ENCODE measurements at places on chromosomes 13 and 19.

DNA sequence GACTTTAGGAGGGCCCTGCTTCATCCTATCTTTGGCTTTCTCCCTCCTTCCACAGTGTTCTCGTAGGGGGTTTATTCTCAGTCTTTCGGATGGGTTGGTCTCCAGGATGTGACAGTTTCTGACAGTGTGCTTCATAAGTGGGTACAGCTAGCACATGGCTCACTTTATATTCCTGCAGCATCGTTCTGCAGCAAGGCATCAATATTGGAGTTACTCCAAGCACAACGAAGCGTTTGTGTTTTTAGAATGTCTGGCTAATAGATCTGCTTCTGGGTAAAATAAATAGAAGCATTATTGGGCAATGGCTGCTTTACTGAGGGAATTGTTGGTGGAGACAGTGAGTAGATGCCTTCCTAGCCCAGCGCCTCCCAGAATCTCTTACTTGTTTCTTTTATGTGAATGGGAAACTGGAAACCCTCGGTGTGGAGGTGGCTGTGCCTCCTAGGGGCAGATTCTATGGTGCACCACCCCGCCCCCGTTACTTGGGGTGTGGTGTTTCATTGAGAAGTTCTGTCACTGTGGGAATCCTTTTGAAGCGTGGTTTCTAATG is 2.0 kb downstream of the FARP1 start:
- peak; percentile 25 for DNase-seq

GRCh38 chr19:4951656-4952055 is 17.3 kb upstream of the KDM4B start:
- no peak for DNase-seq

DNA sequence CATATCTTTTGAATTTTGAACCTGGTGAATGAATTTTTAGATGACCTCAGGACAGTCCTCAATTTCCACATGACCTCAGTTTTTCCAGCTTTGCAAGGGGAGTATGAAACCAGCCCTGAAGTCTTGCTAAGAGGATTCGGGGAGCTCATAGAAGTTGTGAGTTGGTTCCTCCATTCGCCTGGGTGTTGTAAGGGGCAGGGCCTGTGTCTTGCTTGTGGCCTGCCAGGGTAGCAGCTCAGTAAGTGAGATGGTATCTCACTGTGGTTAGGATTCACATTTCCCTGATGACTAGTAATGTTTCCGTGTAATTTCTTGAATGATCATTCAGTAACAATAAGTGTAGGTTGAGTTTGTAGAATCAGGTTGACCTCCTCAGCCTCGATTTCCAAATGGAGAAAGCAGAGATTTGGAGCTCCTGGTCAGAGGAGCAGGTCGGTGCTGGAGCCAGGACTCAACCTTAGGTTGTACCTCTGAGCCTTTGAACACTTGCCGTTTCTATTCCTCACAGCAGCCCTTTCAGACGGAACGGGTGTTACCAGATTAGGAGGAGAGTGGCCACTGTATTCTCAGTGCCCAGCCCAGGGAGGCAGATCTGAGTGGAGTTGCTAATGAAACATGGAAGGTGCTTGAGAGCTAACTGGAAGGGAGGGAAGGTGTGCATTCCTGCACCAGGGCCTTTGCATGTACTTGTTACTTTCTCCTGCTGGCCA is 14.6 kb downstream of the NACC1 start:
- no peak for DNase-seq

GRCh38 chr13:96540670-96541069 is 450.8 kb downstream of the HS6ST3 start:
- no peak for DNase-seq

GRCh38 chr13:29570051-29570654 is 25.3 kb downstream of the SLC7A1 start:
- no peak for DNase-seq

DNA sequence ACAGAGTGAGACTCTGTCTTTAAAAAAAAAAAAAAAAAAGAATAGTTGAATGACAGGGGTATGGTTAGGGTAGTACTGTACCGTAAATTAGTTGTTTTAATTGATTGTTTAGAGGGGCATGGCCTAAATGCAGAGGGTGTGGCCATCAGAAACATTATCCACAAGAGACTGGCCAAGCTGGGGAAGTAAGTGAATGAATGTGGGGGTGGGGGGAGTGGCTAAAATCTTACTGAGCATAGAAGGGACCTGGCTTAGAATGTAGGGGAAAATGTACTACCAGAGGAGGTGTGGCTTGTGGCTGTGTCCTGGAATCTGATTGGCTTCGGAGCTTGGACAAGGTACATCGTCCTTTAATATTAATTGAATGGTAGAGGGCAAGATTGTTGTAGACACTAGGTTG is 3.8 kb downstream of the BCL2L12 start:
- no peak for DNase-seq

DNA sequence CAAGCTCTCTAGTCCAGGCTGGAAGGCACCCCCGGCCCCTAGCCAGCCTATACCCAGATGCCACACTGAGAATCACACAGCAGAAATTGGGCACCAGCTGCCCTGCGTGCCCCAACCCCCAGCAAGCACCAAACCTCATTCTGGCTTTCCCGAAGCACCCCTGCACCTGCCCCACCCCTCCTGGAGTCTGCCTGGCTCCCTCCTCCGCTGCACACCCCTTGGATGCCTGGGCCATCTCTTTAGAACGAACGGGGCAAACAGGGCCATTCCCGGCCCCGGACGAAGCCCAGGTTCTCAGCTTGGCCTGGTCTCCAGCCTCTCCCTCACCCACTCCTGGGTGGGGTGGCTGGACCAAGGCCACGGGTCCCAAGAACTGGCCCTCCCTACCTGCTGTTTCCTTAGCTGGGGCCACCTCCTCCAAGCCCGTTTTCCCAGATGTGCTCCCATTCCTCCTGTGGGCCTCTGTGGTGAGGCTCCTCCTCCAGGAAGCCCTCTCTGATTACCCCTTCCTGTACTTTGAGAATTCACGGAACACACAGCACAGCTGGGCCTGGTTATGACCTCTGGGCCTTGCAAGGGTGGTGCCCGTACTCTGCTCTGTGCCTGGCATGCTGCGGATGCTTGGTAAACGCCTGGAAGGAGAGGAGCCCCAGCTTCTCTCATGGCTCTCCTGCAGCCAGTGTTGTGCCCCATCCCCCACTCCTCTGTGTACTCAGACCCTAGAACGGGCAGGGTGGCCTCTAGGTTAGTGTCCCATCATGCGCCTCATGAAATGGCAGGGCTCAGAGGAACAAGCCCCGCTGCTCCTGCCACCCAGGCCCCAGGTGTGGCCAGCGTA is 21.4 kb downstream of the CEBPG start:
- DNase-seq, result no peak

- no peak for DNase-seq
Observed at GRCh38 chr19:21482863-21483276, 22.5 kb upstream of the ZNF429 start.

- no peak for DNase-seq
Observed at GRCh38 chr13:30932481-30933353, at the start of gene TEX26. Gene TEX26 (plus strand): TSS chr13:30932656. CDS start chr13:30932716, 60 bp downstream.

DNA sequence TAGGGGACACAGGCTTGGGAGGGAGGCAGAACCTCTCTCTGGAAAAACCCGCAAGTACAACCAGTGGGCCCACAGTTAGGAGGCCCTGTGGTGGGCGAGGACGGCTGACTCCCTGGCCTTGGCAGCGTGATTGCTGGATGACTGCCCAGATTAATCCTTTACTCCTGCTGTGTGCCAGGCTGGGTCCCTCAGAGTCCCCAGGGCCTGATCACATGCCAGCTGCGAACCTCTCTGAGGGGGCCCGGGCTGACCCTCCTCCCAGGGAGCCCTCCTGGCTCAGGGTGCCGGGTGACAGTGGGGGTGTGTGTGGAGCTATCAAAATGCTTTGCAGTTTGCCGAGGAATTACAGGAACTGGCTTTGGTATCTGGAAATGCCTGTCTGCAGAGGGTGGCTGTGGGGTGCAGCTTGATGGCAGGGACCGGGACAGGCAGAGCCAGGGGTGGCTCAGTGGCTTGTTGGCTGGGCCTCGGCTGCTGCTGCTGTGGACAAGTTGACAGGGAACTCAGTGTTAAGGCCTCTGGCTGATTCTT is 48.9 kb downstream of the DNM2 start:
- DNase-seq, result no peak

DNA sequence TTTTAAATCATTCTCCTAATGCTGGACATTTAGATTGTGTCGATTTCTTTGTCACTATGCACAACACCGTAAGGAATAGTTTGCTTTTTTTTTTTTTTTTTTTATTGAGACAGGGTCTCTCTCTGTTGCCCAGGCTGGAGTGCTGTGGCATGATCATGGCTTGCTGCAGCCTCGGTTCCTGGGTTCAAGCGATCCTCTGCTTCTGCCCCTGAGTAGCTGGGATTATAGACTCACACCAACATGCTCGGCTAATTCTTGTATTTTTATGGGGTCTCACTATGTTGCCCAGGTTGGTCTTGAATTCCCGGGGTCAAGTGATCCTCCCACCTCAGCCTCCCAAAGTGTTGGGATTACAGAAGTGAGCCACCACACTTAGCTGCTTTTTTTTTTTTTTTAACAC is 86.5 kb downstream of the RYR1 start:
- DNase-seq, result no peak

DNA sequence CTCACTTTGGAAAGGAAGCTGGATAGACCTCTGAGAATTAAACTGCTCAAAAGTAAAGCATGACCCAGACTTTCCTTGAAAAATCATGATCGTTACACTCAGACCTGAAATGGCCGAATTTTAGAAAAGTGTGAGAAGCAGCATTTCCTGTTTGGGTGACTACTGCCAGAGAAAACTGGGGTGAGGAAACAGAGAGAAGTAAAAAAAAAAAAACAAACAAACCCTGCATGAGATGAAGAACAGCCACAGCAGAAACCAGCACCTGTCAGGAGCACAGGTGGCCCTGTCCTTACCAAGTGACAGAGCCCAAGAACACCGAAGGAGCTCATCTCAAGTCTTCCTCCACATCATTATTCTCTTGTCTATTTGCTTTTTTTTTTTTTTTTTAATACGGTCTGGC is 12.0 kb upstream of the ADPRHL1 start:
- no peak for DNase-seq
